ENCODE measurements at places on chromosomes 6 and 20.

- no peak for DNase-seq
Observed at GRCh38 chr20:54559890-54560289, 84.5 kb downstream of the DOK5 start.

DNA sequence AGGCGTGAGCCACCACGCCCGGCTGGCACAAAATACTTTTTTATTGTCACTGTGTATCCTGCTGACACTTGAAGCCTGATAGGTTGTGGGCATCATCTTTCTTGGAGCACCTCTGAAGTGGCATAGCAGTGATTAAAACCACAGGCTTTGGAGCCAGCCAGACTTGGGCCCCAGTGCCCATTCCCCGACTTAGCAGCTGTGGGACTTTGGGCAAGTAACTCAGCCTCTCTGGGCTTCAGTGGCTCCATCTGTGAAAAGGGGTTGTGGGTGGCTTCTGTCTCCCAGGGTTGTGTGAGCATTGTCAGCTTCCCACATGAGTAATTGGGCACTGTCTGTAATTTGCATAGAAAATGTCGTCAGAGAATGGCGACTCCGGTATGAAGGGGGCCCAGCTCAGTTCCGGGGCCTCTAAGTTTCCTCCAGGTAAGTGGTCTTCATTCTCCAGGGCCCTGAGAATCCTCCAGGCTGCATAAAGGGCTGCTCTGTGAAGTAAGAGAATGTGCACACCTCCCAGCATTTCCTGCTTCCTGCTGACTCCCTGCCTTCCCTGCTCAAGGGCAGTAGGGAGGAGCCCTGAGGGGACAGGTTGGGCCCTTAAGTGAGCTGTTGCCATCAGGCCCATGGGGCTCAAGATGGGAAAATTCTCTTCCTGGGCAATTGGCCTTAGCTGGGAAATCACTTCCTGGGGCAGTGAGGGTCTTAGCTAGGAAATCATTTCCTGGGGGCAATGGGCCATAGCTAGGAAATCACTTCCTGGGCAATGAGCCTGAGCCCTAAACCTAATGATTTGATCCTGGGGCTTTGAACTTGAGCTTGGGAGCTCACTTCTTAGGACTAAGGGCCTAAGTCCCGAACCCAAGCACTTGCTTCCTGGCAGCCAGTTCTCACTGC, 27.2 kb downstream of the ARHGAP40 start:
- DNase-seq: no peak

- DNase-seq: no peak
Observed at GRCh38 chr20:51193066-51193772, 170.3 kb upstream of the KCNG1 start.

DNA sequence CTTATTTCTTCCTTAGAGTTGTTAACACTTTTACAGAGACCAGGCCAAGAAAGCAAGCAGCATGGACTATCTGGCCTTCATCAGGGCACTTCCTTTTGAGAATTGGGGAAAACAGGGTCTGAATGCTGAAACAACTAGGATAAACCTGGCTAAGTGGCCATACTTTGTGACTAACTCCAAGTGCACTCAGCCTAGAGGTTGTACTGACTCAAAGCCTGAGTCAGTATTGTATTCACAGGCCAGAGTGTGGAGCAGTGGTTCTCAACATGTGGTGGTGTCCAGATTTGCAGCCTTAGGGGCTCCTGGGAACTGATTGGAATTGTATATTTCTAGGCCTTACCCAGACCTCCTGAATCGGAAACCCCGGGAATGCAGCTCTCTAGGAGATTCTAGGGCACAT, 20.1 kb downstream of the SEC23B start:
- DNase-seq: no peak

DNA sequence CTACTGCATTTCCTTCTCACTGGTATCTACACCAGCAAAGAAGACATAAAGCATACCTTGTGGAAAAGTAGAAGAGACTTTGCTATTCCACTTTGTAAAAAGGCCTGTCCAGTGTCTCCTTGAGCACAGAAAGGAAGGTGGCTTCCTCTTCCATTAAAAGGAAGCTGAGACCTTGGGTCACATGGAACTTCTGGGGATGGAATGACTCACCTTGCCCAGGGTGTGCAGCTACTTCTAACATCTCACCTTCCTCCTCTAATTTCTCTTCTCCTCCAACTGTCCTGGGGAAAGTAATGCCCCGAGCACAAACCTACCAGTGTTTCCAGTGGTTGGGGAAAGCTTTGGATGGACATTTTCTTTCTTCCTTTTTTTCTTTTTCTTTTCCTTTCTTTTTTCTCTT, 848.8 kb upstream of the MAP3K7 start:
- DNase-seq: no peak

DNA sequence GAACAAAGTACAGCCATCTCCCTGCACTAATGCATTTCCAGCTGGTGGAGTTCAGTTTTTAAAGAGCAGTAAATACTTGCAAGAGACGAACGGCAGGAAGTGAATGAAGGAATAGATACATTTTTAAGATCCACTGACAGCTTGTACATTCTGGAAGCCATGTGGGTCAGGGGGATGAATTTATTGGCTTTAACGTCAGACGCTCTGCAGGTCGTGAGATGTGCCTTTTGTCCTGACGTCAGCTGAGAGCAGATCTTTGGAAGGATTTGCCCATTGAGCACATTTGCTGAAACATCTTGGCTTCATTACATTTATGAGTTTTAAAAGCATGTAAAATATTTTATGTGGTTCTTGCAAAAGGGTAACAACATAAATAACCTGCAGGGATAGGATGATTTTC, 29.5 kb upstream of the SALL4 start:
- DNase-seq: no peak

DNA sequence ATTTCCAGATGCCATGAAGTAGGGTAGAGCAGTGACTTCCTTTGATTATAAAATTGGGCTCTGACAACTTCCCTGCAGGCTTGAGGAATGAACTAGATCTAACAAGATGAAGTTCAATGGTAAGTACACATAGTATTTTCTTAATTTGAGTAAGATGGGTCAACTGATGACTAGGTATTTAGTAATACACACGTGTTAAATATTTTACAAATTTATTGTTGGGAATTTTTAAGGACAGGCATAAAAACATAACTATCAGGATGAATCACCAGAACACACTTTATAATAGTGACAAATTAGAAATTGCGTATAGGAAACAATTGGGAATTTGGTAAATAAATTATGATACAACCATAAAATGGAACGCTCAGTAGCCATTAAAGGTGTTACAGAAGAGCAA, 762.4 kb upstream of the SLC35B3 start:
- no peak for DNase-seq

DNA sequence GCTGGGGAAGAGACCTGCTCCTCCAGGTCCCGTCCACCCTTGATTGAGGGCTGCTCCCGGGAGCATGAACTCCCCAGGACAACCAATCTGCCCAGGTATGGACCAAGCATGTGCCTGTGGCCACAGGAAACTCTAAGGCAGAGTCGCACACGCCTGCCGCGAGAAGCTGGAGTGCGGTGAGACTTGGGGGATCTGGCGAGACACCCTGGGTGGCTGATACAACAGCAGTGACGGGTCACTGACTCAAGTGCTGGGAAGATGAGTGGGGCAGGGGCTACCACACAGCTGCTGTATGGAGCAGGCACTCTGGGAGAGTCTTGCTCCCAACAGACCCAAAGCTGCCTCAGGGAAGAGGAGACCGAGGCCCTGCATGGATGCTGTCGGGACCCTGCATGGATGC, 40.1 kb downstream of the BFSP1 start:
- no peak for DNase-seq

- no peak for DNase-seq
Observed at GRCh38 chr20:54626126-54626525, 150.7 kb downstream of the DOK5 start.

GRCh38 chr6:22056398-22056797, 240.4 kb downstream of the PRL start:
- DNase-seq: no peak

DNA sequence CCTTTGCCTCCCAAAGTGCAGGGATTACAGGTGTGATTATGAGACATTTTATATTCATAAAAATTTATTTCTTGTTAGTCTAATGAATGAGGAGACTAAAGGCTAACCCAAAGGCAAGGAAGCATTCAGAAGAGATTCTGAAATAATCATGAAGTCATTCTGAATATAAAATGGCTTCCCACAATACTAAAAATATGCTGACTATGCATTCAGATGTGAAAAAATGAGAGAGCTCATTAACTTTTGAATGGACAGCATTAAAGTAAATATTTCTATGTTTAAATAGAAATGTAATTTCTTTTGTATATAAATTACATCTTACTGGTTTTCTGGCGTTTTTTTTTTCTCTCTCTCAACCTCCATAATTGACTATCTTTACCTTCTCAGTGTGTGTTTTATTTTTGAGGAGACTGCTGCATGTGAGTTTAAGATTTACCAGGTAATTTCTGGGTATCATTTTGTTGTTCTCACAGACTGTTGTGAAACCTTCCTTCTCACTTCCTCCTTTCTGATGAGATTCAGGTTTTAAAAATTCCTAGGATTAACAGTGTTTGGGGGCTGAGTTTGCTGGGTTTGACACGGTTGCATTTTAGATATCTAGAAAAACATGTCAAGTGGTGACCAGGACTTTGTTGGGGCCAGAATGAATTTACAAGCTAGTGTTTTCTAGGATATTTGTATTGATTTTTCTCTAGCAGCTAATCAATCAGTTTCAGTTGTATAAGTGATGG, 316.6 kb downstream of the CDKAL1 start:
- DNase-seq: no peak

GRCh38 chr20:44056010-44056698, 130.8 kb downstream of the JPH2 start:
- peak; percentile 80 for DNase-seq

GRCh38 chr6:41575598-41575997, 29.4 kb downstream of the FOXP4 start:
- no peak for DNase-seq

DNA sequence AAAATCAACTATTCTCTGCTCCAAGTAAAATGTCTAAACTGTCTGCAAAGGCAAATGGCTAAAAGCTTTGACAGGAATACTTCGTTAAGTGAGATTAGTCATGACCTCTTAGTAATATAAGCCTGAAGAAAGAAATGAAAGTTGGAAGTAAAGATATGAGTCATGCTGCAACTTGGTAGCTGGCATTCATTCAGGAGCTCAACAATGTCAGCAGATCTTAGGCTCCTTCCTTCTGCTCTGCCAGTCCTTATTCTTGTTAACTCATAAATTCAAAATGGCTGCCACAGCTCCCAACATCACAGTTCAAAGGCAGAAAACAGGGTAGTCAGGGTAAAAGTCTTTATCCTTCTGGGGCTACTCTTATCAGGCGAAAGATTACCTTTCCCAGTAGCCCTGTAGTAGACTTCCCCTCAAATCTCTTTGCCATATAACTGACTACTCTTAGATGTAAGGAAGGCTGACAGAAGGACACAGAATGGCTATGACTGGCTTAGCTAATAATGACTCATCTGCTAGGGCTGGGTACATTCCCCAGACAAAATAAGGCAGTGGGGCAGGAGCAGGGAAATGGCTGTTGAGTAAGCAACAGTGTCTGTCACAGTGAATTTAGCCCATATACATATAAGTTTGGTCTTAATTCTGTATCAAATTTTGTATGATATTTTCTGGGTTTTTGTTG, 24.4 kb upstream of the C6orf62 start:
- no peak for DNase-seq

DNA sequence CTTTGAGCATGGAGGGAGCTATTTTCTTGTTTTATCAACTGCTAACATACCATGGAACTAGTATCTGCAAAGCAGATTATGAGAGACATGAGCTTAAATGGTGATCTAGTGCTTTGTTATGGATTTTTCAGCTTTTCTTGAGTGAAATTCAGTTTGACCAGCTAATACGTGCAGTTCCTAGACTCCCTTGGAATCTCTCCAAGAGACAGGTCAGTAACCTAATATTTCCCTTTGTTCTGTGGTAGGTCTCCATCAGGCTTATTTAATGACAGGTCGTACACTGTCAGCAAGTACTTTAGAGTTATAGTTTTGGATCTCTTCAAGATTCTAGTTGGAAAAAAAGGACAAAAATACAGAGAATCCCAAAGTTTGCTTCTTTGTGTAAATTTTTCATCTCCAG, 43.9 kb downstream of the HDAC2 start:
- no peak for DNase-seq

- DNase-seq: no peak
Observed at GRCh38 chr20:43985121-43985520, 70.5 kb downstream of the TOX2 start.

DNA sequence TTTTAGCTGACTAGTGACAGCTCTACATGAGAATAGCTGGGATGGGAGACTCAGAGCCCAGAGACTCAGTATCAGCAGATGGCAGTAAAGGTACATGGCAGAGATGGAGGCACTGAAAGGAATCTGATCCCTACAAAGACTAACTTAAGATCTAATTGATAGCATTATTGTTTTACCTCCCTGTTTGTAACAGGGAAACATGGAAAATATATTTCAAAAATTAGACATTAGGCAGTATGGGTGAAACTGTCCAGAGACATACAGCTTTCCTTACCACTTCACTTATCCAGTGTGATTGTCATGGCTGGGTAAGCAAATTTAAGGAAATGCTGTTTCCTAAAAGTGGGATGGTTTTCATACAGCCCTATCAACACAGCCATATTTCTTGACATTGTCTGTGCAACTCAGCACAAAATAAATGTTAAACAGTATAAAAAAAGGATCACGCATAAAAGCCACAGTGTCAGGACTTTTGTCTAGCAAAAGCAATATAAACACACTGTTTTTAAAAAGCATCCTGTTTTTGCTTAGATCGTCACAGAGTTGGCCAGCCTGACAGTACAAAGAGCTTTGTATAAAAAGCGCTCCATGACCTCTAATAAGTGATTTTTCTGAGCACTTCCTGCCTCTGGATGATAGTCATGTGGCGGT, 376.9 kb downstream of the PHF3 start:
- no peak for DNase-seq

Measured in CD4-positive, alpha-beta T cell treated with Interleukin-17A for 4 hours (primary cell).